Choroid plexus epithelial cell (primary cell): ENCODE measurements at places on chromosomes 12 and 14.
A peak's percentile ranks its signal among the peaks of the same experiment; 100 is the strongest.

DNA sequence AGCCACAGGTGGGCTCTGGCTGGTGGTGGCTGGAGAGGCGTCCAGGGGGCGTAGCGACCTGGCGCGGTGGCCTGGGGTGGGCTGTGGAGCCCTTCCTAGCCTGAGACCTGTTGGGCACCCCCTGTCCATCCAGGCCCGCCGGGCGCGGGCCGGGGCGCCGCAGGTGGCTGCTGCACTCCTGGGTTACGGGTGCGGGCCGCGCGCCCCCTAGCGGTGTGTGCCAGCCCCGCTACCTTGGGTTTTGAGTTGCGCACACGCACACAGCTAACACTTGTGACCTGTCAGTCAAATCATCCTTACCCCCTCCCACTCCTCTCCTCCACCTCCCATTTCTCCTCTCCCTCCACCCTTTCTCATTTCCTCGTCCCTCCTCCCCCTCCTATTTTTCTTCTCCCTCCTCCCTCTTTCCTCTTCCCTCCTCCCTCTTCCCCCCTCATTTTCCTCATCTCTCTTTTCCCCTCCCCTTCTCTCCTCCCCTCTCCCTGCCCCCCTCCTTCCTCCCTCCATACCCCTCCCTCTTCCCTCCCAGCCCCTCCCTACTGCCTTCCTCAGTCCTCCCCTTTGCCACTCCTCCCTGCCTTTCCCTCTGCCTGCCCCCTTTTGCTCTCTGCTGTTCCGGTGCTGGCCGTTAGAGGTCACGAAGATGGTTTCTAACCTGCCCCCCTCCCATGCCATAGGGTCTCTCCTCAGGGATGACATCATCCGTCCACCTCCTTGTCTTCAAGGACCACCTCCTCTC lies 2.3 kb downstream of the MEG3 start:
- DNase-seq = peak; percentile 94

DNA sequence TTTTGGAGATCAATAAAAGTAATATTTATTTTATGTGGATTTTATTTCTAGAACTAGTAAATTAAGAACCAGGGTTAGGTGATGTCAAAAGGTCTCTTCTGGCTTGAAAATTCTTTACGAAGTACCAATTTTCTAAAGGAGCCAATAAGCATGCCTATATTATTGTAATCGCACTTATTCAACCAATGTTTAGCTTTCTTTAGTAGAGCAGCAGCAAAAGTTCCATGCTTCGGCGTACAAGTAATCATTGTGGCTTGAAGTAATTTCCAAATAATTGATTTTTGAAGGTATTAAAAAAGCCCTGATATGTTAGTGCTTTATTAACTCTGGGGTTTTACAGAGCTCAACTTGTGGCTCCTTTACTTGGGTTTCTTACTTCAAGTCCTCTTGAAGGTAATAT lies 3.4 kb downstream of the RMST start:
- no peak for DNase-seq

- no peak for DNase-seq
Observed at GRCh38 chr12:76766161-76766560, 2.2 kb downstream of the ZDHHC17 start.

GRCh38 chr14:86462193-86462753 lies 932.3 kb downstream of the FLRT2 start:
- DNase-seq = peak; percentile 52

GRCh38 chr12:96495841-96496545 lies 6.6 kb downstream of the CFAP54 start:
- DNase-seq = no peak

DNA sequence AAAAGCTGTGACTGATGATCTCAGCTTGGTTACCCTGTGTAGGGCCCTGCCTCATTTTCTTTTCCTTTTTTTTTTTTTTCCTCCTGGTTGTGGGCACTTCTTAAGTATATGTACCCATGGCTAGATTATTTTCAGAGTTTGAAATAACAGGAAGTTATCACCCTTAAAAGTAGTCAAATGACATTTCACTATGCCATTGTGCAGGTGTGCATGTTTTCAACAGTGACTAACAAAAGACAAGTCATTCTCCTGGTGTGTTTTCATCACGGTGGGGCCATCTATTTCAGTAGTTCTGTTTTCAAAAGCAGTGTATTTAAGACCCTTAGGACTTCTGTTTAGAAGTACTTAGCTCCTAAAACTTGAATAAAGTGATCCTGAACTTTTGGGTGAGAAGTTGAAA lies 15.0 kb downstream of the GABARAPL1 start:
- DNase-seq = no peak
